COR-L47 (cell line): ENCODE measurements at places on chromosomes 13 and 19.

DNA sequence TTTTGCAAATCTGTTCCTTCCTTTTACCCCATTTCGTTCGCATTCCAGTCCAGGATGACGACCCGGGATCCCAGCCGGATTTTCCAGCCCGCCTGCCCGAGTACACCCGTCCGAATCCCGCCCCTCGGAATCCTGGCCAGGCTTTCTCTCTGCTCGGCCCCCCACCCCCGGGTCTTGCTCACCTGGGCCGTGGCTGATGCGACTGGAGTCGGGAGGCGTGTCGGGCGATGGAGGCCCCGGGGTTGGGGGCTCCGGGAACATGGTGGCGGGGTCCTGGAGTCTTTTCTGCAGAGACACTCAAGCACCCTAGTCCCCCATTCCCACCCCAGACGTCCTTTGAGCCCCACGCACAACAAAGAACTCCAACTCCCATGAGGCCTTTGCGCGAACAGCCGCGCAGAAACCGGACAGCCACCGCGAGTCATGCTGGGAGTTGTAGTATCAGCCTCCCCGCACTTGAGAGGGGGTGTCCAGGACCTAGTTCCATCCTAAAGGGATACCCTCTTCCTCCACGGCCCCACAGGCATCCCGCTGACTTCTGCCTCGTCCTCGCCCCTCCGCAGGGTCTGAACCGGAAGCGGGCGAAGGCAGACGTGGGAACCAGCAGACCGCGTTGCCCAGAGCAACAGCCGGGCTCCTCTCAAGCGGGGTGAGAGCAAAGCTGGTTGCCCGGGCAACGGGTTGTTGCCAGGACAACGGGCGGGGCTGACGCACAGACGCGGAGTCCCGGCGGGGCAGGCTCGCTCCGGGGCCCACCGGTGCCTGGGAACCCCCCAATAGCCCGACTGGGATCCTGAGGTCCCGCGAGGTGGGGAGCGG is 1.1 kb downstream of the SYT5 start:
- DNase-seq: peak; percentile 92

DNA sequence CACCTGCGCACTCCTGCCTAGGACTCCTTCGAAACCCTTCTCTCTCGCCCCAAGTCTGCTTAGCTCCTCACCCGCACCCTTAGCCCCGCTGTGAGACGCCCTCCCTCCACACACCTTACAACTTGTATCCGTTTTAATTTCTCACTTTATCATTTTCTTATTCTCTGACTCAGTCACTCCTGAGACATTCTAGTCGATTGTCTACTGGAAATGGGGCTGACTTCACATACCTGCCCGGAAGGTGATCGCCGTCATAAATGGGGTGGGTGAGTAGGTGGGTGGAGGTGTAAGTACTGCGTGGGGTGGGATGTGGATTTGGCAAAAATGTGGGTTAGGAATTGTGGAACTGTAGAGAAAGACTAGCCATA is 714 bp downstream of the NDFIP2 start:
- no peak for DNase-seq

GRCh38 chr13:94824601-94825000 is 112.3 kb upstream of the SOX21 start:
- DNase-seq: no peak

GRCh38 chr13:50236898-50237318 is 221.7 kb downstream of the KCNRG start:
- DNase-seq: no peak

DNA sequence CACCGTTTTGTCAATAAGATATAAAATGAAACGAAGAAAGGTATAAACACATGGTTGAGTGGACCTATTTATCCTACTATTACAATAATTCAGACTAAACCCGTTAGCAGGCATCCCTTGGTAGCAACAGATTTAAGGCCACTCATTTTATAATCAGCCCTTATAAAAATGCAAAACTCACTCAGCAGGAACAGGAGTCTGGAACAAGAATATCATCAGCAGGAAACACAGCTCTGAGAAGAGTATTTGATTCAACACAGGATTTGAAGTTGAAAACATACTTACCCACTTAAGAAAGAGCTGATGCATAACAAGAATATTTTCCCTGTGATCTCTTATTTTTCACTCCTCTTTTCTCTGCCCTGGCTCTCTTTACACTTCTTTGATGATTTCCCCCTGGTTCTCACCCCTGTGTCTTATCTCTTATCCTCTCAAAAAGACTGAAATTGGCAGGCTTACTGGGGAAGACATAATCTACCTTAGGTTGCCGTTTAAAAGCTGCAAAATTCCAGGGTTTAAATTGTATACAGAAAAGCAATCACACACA is 1722.7 kb downstream of the SLITRK5 start:
- DNase-seq: no peak

DNA sequence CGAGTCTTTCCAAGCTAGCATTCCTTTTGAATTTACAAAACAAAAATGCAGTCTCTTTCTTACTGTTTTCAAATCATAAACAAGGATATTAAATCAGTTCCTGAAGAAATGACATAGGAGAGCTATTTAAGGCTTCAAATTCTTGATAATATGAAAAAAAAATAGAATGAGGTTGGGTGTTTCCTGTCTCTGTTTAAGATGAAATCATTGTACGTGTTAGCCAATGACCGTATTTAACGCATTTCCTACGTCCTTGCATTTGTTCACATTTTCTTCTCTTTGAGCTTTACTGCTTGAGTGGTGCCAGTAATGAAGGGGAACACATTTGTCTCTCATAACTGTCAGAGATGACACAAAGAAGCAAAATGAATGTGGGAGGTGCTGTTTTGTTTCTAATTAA is 821.3 kb downstream of the DIAPH3 start:
- DNase-seq: no peak

GRCh38 chr13:73168226-73168952 is 109.6 kb downstream of the KLF5 start:
- no peak for DNase-seq

GRCh38 chr19:42178791-42179674 is 38.4 kb downstream of the DEDD2 start:
- no peak for DNase-seq
